ENCODE measurements at places on chromosomes 5 and 9.

- DNase-seq: no peak
Measured at GRCh38 chr5:122384739-122385235, 72.8 kb downstream of the SNCAIP start.

DNA sequence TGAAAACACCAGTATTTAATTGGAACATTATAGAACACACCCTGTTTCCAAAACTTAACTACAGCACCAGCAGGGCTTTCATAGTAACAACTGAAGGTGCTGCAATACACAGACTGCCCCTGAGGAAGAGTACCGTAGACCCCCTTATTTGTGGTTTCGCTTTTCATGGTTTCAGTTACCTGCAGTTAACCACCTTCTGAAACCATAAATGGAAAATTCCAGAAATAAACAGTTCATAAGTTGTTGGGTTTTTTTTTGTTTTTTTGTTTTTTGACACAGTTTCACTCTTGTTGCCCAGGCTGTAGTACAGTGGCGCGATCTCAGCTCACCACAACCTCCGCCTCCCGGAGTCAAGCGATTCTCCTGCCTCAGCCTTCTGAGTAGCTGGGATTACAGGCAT, 9.5 kb upstream of the GLDC start:
- DNase-seq: no peak

DNA sequence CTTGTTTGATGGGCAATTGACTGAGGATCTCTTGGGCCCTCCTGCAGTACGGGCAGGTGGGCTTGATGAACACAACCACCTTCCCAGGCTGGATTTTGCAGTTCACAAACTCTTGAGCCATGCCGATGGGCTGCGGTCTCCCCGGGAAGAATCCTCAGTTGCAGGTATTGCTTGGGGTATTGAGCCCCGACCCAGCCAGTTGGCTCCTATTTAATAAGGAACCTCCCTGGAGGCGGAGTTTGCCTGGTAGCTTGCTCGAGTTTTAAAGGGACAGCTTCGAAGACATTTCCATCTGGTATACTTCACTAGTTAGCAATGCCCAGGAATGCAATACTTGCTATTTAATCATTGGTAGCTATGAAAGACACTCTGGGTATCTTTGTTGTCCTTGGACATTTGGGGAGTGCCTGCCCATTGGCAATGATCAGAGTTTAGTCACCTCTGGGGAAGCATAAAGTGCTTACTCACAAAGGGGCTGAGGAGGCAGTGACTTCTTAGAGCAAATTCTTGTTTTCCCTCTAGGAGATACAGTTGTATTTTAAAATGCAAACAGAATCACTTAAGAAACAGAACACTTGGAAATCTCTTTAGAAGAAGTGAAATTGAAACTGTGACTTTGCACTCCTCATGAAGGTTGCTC, at the start of gene GLRX:
TSS of gene GLRX (minus strand) at position 185 of the 640 bp plus-strand sequence. CDS start at position 121, 64 bp downstream.
- DNase-seq: peak; percentile 77

- no peak for DNase-seq
Measured at GRCh38 chr9:95379630-95380029, 62.1 kb upstream of the FANCC start.

- no peak for DNase-seq
Measured at GRCh38 chr5:40171971-40172370, 507.7 kb upstream of the PTGER4 start.

GRCh38 chr5:67181648-67182221, 14.9 kb downstream of the CD180 start:
- DNase-seq: no peak

DNA sequence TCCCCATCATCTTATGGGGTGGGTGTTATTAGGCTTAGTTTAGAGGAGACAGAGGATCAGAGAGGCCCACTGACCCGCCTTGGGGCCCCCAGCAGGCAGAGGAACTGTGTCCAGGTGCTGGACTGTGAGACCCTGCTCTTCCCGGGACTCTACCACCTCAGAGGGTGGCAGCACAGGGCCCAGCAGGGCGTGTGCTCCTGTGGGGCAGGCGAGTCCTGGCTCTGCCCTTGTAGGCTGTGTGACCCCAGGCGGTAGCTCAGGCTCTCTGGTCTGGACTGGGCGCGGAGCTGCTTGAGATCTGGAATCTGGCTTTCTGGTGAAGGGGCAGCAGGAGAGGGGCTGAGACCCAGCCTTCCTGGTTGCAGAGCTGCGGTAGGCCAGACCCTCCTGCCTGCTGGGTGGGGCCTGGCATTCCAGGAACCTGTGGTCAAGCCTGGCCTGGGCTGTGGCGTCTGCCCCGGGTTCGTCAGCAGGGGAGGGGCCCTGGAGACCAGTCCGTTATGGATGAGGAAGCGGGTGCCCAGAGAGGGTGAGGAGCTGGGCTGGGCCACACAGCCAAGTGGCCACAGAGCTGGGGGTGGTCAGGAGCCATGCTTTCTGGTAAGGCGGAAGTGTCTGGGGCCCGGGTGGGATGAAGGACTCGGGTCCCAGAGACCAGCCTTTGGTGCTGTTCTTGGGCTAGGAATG, 46.5 kb downstream of the RXRA start:
- peak; percentile 92 for DNase-seq

DNA sequence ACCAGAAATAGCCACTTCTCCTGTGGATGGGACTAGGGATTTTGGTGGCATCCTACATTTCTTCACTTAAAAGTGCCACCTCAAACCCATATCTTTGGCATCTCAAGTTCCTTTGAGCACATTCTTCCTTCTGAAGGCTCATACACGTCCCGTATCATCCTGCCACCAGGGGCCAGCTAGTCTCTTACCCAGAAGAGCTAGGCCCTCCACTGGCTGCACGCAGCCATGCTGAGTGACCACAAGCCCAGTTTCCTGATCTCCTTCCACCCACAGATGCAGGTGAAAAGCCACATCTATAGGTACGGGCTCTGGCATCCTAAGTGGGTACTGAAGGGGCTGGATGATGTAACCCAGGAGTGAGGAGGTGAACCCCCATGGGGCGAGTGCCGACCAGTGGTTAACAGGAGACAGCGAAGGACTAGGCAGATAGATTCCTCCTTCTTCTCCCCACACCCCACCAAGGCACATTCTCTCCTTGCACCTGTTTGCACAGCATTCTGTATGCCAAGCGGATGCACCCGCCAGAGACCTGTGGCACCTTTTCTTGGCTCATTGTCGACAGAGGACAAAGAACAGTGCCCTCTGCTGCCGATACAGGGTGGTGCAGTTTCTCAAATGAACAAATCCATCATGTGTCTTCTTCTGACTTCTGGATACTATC, 14.4 kb upstream of the SCGB3A1 start:
- peak; percentile 78 for DNase-seq

DNA sequence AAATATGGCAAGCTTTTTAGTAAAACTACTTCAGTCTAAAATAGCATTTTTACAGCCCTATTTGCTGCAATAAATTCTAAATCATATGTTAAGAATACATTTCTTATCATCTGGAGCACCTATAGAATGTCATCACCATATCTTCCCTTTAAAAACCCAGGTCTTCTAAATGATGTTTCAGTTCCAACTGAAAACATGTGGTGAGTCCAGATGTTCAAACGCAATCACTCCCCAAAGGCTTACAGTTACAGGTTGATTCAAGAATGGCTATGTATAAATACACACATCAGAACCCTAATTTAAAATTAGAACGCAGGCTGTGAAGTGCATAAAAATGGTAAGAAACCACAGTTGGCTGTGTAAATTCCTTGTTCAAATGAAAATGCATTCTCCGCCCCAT, 796.3 kb downstream of the MAT2B start:
- no peak for DNase-seq

DNA sequence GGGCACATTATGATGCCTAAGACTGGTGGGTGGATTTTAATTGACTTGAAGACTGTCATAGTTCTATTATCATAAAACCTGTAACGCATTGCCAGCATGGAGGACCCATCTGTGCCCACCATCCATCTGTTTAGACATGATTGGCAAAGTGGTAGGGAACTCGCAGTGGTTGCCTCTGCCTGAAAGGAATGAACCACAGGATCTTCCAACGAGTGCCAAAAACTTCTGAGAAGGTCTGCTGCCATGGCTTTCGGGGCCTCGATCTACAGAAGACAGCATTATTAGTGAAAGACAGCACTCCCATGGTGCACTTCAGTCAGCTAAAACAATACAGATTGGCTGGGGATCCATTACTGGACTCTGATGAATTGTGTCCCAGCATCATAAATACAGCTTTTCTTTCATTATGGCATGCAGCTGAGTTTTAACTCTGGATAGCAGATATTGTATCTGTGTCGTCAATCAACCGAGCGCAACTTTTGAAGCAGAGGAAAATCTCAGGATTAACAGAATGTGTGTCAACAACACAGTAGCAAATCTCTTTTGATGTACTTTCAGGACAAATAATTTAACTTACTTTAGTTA, 74.3 kb downstream of the ZDHHC21 start:
- DNase-seq: no peak

GRCh38 chr5:115541611-115542010, 3.0 kb downstream of the FEM1C start:
- no peak for DNase-seq

DNA sequence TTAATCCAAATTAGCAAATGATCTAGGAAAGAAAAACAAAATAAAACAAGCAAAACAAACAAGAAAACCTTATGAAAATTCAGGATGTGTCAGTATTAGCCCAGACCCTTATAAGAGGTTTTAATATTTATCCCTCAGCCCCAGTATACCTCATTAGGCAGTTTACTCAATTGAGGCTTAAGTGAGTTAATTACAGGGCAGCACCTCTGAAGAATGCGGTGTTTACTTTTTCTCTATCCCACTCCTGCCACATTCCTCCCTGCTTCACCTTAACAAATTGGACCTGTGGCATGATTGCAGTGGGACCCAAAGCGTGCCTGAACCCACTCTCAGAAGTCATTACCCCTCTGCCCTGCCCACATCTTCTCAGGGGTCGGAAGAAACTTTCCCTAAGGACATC, 67.1 kb downstream of the SIL1 start:
- no peak for DNase-seq

DNA sequence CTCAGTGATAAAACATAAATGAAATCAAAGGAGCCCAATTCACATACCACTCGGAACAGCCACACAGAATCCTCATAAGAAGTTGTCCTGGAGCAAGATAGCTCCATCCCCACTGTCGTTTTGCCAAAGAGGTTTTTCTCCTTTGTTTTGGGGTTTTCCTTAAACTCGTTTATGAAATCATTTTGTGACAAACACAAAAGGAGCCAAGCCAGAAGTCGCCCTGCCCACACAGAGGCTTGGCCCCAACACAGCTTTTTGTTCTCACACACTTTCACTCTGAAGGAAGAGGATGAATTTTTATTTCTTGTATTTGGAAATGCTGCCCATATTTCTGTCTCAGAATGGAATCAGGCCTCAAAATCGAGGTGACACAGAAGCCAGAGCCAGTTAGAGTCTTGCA, 113.4 kb downstream of the HSD17B3 start:
- DNase-seq: no peak
